ENCODE measurements at places on chromosomes 7 and 10.

DNA sequence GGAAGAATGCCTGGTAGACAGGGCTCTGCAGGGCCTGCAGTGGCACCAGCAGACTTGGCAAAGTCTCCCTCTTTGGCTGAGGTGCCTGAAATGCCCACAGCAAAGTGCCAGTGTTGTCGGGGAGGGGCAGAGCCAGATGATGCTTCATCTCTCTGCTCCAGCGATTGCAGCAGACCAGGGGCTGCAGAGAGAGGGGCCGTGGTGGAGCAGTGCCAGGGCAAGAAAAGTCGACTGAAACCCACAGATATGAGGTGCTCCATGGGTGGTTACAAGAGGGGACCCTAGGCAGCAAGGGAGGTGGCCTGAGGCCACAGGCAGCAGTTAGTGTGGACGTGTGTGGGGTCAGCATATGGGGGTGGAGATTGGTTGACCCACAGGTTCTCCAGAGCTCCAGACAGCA lies 123.5 kb upstream of the SHH start:
- no peak for DNase-seq

- DNase-seq, result no peak
Observed at GRCh38 chr10:121818599-121818998, 109.2 kb downstream of the ATE1 start.

- DNase-seq, result no peak
Observed at GRCh38 chr7:23012908-23013714, 819 bp downstream of the HYCC1 start.

- no peak for DNase-seq
Observed at GRCh38 chr7:106893591-106893990, 28.5 kb downstream of the PIK3CG start.

- DNase-seq, result no peak
Observed at GRCh38 chr7:55099066-55099820, 80.4 kb downstream of the EGFR start.

GRCh38 chr7:26170663-26171062 lies 18.7 kb downstream of the NFE2L3 start:
- no peak for DNase-seq

GRCh38 chr7:14013898-14014297 lies 24.4 kb upstream of the ETV1 start:
- no peak for DNase-seq

DNA sequence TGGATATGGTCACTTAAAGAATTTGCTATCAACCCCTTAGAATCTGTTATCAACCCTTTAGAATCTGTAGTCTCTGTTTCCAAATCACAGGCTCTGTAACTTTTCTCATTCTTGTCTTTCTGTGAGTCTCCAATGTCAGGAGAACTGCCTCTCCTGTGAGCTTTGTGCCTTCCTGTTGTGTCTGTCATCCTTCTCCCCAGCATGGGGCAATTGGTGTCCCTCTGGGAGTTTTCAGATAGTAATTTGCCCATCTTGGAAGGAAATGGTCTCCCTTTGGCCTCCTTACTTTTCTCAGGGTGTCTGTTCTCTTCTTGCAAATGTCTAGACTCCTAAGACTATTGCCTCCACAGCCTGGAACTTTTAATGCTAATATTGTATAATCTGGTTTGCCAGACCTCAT lies 521.9 kb downstream of the NRG3 start:
- DNase-seq, result no peak

- DNase-seq, result no peak
Observed at GRCh38 chr7:51645255-51645654, 328.6 kb upstream of the COBL start.

DNA sequence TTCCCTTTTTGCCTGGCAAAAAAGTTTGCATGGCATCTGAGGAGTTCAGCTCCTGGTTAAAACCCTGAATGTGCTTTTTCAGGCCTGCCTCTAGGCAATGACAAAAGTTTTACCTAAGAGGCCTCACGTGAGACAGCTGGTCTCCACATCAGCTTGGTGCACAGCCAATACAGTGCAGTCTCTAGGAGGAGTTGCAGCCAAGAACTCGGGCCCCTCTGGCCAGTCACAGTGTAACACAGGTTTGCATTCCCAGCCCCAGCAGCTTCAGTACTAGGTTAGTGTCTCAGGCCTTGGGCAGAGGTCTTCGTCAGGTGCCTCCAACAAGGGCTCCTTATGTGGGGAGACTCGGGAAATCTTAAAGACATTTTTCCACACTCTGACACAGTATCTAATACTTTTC lies 771.7 kb downstream of the SORCS1 start:
- DNase-seq, result no peak
